ENCODE measurements at places on chromosomes 12 and 14.

DNA sequence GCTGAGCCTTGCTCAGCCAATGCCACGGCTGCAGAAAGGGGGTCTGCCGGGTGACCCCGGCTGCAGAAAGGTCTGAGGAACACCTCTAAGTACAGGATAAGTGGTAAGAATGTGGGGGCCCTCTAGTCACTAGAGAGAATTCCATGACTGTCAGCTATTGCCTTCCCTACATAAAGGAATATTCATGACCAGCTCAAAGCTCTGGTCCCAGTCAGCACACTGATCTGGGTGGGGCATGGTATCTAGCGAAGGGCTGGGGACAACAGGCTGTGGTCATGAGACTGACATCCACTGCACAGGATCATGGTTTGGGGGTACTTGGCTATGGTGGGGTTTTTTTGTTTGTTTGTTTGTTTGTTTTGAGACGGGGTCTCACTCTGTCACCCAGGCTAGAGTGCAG is 42.1 kb downstream of the DCAF4 start:
- no peak for DNase-seq

- peak; percentile 91 for DNase-seq
Measured at GRCh38 chr14:54600717-54601109, 33.8 kb downstream of the SAMD4A start.

- no peak for DNase-seq
Measured at GRCh38 chr12:70724444-70724843, 87.2 kb upstream of the PTPRB start.

DNA sequence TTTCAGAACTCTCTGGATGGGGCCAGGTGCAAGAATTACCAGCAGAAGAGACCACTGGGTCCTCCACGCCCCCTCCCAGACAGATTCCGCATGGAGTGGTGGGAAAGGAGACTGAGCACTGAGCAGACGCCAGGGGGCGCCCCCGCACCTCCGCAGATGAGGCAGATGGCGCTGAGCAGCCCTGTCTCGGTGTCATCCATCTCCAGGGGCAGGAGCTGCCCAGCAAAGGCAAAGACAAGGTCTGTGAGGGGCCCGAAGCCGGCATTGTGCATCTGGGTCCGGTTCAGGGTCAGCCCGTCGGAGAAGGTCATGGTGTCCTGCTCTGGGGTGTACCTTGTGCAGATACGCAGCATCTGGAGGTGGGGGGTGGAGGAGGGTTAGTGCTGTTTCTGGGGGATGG is 6.3 kb upstream of the ITGB7 start:
- peak; percentile 53 for DNase-seq

DNA sequence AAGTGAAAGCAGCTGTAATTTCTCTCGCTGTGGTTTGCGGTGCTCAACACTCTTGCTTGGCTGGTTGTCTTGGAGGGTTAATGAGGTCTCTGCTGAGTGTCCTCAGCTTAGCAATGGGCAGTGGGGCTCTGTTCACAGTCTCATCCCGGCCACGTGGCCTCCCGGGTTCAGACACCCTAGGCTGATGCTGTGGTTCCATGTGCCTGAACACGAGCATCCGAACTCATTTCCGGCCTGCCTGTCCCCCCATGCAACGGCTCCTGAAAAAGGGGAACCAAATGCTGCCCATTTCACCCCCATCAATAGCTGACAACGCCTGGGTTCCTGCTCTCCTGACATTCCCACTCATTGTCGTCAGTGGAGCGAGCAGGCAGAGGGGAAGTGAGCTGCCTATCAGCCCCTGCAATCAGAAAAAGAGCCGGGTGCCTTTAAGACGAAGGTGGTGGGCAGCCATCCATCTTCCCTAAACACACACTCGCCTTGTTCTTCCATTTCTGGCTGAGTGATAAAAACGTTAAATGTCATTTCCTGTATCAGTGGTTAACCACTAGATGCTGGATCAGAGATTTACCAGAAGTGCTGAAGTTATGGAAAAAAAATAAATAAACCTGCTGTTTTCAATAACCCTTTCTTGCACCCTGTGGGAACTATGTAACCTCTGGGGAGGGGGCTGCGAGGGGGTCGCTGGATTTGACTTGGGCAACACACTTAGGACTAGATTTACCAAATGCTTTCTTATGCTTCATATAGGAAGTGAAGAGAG is 60.3 kb upstream of the BCL2L14 start:
- peak; percentile 54 for DNase-seq

- no peak for DNase-seq
Measured at GRCh38 chr12:108312693-108313189, 26.4 kb downstream of the CMKLR1 start.

Measured in NCI-H226 (cell line).